Thyroid gland (tissue), 4 donors: ENCODE measurements at places on chromosomes 4 and X. TPM values are rescaled to one million over a fixed set of nuclear protein-coding genes. Genes with fewer than 3 reads are reported as not detected.

GRCh38 chr4:22496165-22496813 is 19.6 kb downstream of the ADGRA3 start:
- no peak for DNase-seq
- peaks cover 24% of the 10 kb centered on the region for H3K4me1 ChIP-seq
- no peak overlapping the region for H3K4me3 ChIP-seq
- H3K27ac ChIP-seq = no peak overlapping the region
- no peaks in the 10 kb centered on the region for H3K36me3 ChIP-seq

Gene FMR1NB
- not detected for total RNA-seq

- no peak overlapping the region for H3K4me3 ChIP-seq
- H3K27me3 ChIP-seq = no peaks in the 10 kb centered on the region
- no peaks in the 10 kb centered on the region for H3K36me3 ChIP-seq
- H3K27ac ChIP-seq = peak overlapping the region; percentile 19
- DNase-seq = no peak
These were observed 2.3 kb upstream of the CHIC2 start for GRCh38 chr4:54066718-54067129.

- H3K27ac ChIP-seq = no peak overlapping the region
- no peaks in the 10 kb centered on the region for H3K4me1 ChIP-seq
- H3K4me3 ChIP-seq = no peak overlapping the region
These were observed 12.6 kb upstream of the SUPT20HL1 start for GRCh38 chrX:24347881-24348280.

GRCh38 chr4:125392694-125393093 is 77.9 kb downstream of the FAT4 start:
- H3K27ac ChIP-seq = peak overlapping the region; percentile 18
- H3K4me1 ChIP-seq = peaks cover 4% of the 10 kb centered on the region
- H3K27me3 ChIP-seq = no peaks in the 10 kb centered on the region

- no peaks in the 10 kb centered on the region for H3K36me3 ChIP-seq
- no peak for DNase-seq
- no peak overlapping the region for H3K4me3 ChIP-seq
These were observed 592.4 kb downstream of the GLUD2 start for GRCh38 chrX:121639781-121640180.

DNA sequence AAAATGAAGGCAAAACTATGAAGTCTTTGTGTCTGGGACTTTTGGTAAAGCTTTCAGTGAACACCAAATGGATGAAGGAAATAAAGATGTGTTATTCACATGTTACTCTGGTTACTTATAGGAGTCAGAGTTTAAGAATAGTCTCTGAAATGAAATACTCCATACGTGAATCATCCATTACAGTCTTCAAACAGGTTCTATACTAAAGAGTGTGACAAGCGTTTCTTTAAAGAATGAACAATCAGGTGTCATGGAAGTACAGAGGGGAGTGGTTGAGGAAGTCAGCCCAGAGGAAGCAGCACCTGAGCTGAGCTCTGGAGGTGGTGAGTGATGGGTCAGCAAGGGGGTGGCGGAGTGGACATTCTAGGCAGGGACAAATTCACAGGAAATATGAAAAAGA is 41.8 kb upstream of the SORBS2 start:
- DNase-seq = no peak
- no peaks in the 10 kb centered on the region for H3K27me3 ChIP-seq
- H3K27ac ChIP-seq = no peak overlapping the region
- no peaks in the 10 kb centered on the region for H3K36me3 ChIP-seq

DNA sequence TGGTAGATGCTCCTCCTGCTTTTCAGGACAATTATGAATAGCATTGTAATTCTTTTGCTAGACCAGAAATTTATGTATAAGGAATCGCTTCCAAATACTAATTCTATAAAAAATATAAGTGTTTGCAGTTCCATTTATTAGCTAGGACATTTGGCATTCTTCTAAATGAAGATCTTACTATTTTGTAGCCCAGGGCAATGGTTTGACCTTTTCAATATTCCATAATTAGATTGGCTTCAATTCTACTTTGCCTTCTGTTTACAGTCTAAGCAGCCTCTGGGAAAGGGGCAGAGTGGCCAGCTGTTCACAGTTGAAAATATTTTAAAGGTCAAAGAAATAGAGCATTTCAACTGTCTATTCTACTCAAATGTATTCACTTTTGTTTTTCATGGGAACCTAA is 912.1 kb upstream of the GRIA3 start:
- H3K27me3 ChIP-seq = no peaks in the 10 kb centered on the region
- no peak overlapping the region for H3K4me3 ChIP-seq
- no peaks in the 10 kb centered on the region for H3K36me3 ChIP-seq
- H3K27ac ChIP-seq = no peak overlapping the region

Gene SPIN4
- 5.9 TPM for total RNA-seq

DNA sequence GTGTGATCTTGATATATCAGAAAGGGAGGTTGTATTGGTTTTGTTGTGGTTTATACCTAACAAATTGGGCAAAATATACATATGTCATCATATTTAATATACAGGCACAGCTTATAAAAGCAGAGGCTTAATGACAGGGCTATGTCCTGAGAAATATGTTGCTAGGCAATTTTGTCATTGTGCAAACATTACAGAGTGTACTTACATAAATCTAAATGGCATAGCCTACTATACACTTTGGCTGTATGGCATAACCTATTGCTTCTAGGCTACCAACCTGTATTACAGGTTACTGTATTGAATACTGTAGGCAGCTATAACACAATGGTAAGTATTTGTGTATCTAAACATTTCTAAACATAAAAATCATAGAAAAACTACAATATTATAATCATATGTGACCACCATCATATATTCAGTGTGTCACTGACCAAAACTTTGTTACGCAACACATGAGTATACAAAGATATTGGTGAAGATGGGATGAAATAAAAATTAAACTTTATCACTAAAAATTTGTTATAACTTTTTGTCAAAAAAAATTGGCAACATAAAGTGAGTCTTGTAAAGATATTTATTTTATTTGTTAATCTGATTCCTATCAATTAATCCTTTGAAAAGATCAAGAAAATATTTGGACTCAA is 414.0 kb upstream of the HS3ST1 start:
- no peaks in the 10 kb centered on the region for H3K4me1 ChIP-seq
- H3K27ac ChIP-seq = no peak overlapping the region
- H3K27me3 ChIP-seq = no peaks in the 10 kb centered on the region
- no peaks in the 10 kb centered on the region for H3K36me3 ChIP-seq
- no peak overlapping the region for H3K4me3 ChIP-seq
- DNase-seq = no peak

DNA sequence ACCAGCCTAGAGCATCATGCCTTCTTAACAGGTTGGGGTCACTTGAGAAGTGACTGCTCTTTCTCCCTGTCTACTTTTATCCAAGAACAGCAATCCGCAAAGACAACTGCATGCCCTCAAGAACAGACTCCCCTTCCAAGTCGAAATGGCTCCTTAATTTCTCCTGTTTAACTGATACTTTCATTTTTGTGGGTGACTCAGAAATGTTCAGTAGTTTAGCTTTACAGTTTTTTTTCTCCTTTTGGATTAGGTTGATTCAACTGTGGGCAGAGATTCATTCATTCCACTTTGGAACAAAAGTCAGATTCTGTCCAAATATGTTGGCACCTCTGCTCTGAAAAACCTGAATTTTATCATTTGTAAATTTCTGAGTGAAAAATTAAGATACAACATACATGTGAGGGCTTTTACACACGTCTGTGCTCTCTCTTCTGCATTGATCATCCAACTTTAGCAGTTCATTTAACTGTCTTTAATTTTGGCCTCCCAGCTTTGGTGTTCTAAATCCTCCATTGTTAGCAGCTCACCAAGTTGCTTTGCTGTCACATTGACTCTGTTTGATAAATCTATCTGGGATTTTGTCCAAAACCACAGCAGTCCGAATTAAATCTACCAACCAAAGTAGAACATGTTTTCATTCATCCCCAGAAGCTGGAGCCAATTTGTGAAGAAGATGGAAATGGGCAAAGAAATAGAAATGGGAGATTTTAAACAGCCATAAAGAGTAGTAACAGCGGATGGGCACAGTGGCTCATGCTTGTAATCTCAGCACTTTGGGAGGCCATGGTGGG is 50.0 kb downstream of the HOPX start:
- H3K27me3 ChIP-seq = no peaks in the 10 kb centered on the region
- DNase-seq = no peak
- no peak overlapping the region for H3K27ac ChIP-seq

DNA sequence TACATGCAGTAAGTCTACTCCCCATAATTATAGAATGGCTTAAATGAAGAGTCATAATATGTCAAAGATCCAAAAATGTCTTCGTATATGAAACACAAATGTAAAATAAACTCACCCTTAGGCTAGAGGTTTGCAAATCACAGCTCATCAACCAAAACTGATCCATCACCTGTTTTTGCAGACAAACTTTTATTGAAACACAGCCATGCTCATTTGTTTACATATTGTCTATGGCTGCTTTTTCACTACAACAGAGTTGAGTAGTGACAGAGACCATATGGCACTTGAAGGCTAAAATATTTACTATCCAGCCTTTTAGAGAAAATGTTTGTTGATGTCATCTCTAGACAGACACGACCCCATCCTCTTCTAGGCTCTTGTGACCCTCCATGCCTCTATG is 64.5 kb upstream of the GEMIN8 start:
- no peak overlapping the region for H3K4me3 ChIP-seq
- no peak for DNase-seq
- no peaks in the 10 kb centered on the region for H3K27me3 ChIP-seq

Gene NAA11
- total RNA-seq = not detected

- H3K36me3 ChIP-seq = no peaks in the 10 kb centered on the region
- DNase-seq = peak; percentile 72
- peaks cover 3% of the 10 kb centered on the region for H3K4me1 ChIP-seq
These were observed 118.2 kb upstream of the KIT start for GRCh38 chr4:54539500-54540029.

DNA sequence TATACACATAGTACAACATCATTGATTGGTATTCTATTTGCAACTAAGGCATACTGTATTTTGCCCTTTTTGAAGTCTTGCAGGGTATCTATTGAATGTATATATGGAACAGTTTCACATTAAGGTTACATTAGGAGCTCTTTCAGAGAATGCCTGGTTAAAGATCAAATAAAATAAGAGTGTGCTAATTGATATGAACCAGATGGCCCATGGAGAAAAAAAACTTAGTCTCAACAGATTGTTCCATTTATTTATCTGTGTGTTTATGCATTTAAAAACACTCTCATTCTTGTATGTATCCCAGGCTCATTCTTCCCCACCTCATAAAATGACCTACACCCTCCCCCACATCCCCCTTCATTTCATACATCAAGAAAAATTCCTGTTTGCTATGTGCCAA is 35.2 kb upstream of the GRIA2 start:
- H3K27me3 ChIP-seq = no peaks in the 10 kb centered on the region
- H3K4me3 ChIP-seq = no peak overlapping the region
- no peaks in the 10 kb centered on the region for H3K4me1 ChIP-seq
- DNase-seq = no peak
- H3K27ac ChIP-seq = no peak overlapping the region

Gene KIT
- total RNA-seq = 67.4 TPM

GRCh38 chr4:173415092-173415491 is 16.2 kb upstream of the SCRG1 start:
- H3K4me3 ChIP-seq = no peak overlapping the region
- DNase-seq = no peak
- H3K27ac ChIP-seq = no peak overlapping the region
- H3K4me1 ChIP-seq = no peaks in the 10 kb centered on the region

DNA sequence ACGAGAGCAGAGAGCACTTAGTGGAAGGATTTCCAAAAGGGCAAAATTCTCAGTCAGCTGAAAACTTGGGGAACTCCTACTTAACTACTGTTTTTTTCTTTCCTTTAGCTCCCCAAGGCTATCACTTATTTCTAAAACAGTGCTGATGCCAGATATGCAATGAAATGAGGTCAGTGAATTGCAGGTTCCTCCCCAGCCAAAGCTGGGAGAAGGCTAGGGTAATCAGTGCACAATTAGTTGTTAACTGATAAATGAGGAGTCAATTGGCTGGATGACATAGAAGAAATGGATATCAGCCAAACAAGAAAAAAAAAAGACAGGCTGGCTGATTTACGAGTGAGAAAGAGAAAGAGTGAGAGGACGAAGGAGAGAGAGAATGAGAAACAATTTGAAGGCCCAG is 195.6 kb downstream of the GPC3 start:
- H3K27me3 ChIP-seq = no peaks in the 10 kb centered on the region
- H3K27ac ChIP-seq = no peak overlapping the region
- H3K36me3 ChIP-seq = no peaks in the 10 kb centered on the region
- H3K4me1 ChIP-seq = no peaks in the 10 kb centered on the region
- DNase-seq = no peak

GRCh38 chr4:2252530-2253091 is 9.3 kb downstream of the MXD4 start:
- DNase-seq = peak; percentile 1
- H3K4me1 ChIP-seq = peaks cover 28% of the 10 kb centered on the region
- no peak overlapping the region for H3K27ac ChIP-seq
- H3K36me3 ChIP-seq = peaks cover 45% of the 10 kb centered on the region
- no peaks in the 10 kb centered on the region for H3K27me3 ChIP-seq

DNA sequence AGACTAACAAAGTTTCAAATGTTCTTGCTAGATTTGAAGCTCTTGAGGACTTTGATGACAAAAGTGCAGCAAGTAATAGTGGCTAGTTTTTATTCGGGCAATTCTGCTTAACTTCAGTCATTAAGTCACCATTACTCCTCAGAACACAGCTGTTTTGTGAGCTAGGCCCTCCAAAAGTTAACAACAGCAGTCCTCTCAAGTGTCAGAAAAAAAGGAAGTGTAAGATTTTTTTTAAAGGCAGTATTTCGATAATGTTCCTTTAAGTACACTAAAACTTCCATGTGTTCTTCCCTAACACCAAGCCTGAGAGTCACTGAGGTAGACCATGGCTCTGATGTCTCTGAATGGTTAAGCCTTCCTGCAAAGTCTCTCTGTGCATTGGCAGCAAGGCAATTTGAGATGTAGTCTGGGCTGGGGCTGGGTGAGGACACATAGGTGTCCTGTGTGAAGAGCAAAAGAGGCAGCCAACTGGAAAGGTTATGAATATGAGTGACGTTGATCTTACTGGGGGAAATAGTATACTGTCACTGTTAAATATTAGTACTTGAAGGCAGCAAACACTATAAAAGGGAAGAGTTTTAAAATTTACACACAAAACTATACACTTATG is 174.0 kb upstream of the MAP3K15 start:
- H3K27me3 ChIP-seq = no peaks in the 10 kb centered on the region
- H3K36me3 ChIP-seq = no peaks in the 10 kb centered on the region
- DNase-seq = no peak
- H3K27ac ChIP-seq = no peak overlapping the region

Gene MAGEA4
- total RNA-seq = not detected

- H3K36me3 ChIP-seq = no peaks in the 10 kb centered on the region
- H3K4me1 ChIP-seq = no peaks in the 10 kb centered on the region
- no peaks in the 10 kb centered on the region for H3K27me3 ChIP-seq
- H3K4me3 ChIP-seq = no peak overlapping the region
These were observed 17.0 kb upstream of the MAGED1 start for GRCh38 chrX:51876441-51876840.

- no peaks in the 10 kb centered on the region for H3K36me3 ChIP-seq
- no peaks in the 10 kb centered on the region for H3K4me1 ChIP-seq
- H3K27ac ChIP-seq = no peak overlapping the region
- H3K4me3 ChIP-seq = no peak overlapping the region
These were observed 873.2 kb downstream of the RPA4 start for GRCh38 chrX:97756879-97757278.

GRCh38 chrX:22037911-22038537 is 5.9 kb downstream of the PHEX start:
- no peak overlapping the region for H3K27ac ChIP-seq
- H3K4me3 ChIP-seq = no peak overlapping the region
- no peaks in the 10 kb centered on the region for H3K4me1 ChIP-seq
- no peaks in the 10 kb centered on the region for H3K36me3 ChIP-seq
- H3K27me3 ChIP-seq = no peaks in the 10 kb centered on the region
- DNase-seq = no peak

Gene GAGE1
- not detected for total RNA-seq

Gene PALLD
- total RNA-seq = 241 TPM

GRCh38 chr4:137851435-137851834 is 319.1 kb upstream of the PCDH18 start:
- H3K27ac ChIP-seq = no peak overlapping the region
- H3K27me3 ChIP-seq = no peaks in the 10 kb centered on the region
- no peaks in the 10 kb centered on the region for H3K36me3 ChIP-seq
